ENCODE measurements at places on chromosomes 4 and X.

DNA sequence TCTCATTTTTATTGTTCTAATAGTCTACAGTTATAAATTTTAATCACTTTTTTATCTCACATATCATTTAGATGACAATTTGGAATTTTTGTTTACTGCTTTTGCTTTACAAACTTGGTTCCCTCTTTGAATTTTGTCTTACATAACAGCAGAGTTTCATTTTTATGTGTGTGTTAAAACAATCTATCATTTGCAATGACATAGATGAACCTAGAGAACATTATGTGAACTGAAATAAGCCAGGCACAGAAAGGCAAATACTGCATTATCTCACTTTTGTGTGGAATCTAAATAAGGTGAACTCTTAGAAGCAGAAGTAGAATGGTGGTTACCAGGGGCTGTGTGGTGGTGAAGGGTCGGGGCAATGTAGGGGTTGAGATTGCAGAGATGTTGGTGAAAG lies 170.7 kb downstream of the GASK1B start:
- no peak for DNase-seq

- DNase-seq, result no peak
These were observed 555 bp downstream of the CFI start for GRCh38 chr4:109801099-109801789.

DNA sequence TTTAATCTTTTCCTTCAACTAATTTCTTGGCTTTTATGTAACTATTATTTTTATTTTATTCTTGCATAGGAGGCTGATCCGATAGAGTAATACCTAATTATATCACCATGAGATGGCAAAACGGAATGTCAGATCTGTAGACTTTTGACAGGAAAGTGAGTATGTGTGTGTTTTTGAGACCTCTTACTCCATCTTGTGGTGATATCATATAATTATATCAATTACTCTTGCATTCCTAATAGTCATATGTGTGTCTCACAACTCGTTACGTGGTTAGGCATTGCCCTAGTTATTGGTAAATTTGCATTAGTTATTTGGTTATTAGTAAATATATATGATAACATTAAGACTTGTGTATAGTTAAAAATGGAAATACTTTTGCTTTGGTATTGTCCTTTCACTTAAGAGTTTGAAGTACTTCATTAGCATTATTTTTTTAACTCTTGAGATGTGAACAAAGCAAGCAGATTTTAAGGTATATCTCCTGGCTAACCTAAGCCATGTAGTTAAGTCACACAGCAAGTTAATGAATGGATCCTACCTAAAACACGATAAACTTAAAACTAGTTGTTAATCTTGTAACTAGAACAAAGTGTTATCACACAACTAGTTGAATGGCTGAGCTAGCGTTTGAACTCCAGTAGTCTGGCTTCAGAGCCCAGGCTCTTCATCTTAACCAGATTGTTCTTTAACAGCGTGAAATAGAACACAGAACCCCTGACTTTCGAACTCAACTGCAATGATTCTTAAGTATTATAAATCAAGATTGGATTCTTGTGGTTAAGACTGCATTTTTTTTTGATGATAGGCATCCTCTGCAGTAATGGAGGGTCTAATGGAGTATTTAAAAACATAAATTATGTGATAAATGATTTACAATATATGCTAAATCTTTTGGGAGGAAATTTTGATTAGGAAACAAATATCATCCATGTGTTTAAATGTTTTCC lies 67.1 kb downstream of the PGRMC2 start:
- peak; percentile 33 for DNase-seq

DNA sequence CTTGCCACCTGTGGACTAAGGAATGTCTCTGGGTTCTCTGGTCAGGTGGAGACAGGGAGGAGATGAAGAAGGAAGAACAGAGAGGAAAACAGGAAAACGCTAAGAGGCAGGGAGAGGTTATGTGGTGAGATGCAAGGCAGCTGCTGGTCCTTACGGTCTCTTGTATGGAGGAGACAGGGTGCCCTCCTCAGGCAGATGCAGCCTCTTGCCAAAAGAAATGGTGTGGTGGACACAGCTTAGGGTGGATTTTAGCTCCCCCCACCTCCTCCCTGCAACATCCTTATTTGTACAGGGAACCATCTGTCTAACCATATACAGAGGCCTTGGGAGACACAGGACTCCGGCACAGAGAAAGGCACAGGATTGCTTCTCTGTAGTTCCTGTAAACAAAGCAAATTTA lies 9.7 kb downstream of the OCIAD2 start:
- no peak for DNase-seq

GRCh38 chr4:113978561-113979147 lies 793 bp downstream of the ARSJ start:
- DNase-seq, result no peak

DNA sequence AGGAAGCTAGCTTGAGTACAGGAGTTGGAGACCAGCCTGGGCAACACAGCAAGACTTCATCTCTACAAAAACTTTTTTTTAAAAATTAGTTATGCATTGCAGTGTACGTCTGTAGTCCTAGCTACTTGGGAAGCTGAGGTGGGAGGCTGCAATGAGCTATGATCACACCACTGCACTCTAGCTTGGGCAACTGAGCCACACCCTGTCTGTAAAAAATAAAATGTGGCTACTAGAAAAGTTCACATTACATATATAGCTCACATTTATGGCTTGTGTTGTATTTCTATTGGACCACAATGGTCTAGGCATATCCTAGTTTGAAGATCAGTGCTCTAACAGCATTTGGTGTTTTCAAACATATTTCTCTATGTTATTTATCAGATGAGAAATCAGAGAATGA lies 11.8 kb upstream of the CPEB2 start:
- no peak for DNase-seq

DNA sequence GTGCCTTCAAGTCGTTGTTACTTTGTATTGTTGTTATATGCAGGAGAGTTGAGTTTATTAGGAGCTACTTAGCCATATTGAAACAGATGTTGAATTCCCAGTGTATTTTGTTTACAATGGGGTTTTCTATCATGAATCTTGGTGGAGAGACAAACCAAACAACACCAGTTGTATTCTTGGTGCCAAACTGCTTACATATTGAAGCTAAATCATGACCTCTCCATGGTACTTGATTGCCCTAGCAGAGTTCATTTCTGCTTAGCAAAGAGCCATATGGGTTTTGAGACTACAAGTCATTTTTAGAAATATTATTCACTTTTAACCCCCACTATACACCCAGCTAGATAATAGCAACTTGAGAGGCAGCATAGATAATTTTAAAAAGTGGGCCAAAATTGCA lies 85.4 kb downstream of the ADGRG4 start:
- DNase-seq, result no peak

DNA sequence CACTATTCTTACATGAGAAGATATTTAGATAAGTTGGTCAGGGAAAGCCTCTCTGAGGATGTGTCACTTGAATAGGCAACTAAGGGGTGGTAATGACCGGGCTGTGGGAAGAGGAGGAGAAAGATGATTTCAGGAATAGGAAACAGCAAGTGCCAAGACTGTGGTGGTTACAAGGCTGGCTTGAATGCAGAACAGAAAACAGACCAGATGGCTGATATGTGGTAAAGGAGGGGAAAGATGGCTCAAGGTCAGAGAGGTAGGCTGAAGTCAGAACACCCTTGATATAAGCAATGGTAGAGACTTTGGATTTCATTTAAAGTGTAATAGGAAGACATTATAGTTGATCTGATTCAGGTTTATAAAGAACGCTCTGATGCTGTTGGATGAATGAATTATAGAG lies 15.0 kb downstream of the TLR7 start:
- no peak for DNase-seq

GRCh38 chr4:2686379-2687265 lies 69.5 kb downstream of the TNIP2 start:
- DNase-seq, result no peak

- DNase-seq, result peak; percentile 93
These were observed 202.2 kb upstream of the GPRIN3 start for GRCh38 chr4:89509708-89510281.

DNA sequence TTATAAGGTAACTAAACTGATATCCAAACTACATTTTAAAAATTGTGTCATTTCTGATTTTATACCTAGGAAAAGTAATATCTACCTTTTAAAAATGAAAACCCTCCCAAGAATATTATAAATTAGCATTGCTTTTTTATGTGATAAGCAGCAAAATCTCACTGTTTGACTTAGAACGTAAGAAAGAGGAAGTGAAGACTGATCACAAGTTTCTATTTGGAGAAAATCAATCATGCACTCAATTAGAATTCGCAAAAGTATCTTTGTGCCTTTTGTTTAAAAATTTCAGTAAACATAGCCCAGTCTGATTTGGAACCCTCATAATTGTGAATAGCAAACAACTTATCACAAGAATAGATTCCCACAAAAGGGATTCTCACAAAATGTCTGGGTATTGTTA lies 142.7 kb downstream of the TENM3 start:
- no peak for DNase-seq

DNA sequence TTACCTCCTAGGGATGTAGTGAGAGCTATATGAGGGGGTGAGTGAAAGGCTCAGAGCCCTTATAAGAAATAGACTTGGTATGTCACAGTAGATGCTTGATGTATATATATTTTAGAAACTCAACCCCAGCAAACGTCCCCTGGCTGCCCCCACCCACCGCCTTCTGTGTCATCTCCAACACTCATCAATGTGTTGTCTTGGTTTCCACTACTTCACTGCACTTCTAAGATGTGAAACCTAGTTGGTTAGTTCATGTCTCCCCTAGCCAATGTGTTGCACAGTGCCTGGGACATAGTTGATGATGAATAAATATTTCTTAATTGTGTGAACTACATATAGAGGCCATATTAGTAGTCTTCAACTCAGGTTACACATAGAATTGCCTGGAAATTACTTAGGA lies 4.4 kb downstream of the FGFBP2 start:
- DNase-seq, result no peak

DNA sequence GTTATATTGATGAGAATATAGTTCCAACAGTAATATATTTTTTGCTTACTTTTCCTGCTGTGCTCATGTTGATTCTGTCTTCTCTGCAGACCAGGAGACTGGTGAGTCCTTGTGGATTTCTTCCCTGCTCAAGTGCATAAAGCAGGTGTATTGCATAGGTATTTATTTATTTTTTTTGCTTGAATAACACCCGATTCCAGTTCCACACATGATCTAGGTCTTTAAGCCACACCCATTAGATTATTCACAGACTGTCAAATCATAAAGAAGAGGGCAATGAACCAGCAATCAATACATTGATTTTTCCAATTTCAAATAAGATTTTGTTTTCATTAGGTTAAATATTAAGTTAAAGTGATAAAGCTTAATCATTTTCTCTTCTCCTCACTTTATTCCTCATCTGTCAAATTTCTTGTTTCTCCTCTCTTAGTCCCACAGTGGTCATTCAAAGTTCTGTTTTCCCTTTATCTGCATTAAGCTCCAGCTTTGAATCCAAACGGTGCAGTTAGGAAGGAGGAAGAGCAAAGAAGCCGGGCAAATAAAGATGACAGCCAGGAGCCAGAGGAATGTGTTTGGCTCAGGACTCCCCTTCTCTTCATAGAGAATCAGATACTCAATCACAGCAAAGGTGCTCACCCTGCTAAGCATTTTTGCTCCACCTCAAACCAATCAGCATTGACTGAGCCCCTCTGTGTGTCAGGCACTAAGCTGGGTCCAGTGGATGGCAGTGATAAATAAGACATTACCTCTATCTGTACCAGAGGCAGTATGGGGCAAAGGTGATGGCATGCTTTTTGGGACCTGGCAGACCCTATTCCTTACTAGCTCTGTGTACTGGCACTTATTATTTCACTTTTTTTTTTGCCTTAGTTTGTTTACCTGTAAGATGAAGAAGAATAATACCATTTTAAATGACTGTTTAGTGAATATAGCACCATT lies at the start of gene ADH1A:
Gene ADH1A, minus strand, starts transcription at position 138 of the 939 bp plus-strand sequence. Its CDS starts 71 bp downstream, at position 67.
- no peak for DNase-seq

DNA sequence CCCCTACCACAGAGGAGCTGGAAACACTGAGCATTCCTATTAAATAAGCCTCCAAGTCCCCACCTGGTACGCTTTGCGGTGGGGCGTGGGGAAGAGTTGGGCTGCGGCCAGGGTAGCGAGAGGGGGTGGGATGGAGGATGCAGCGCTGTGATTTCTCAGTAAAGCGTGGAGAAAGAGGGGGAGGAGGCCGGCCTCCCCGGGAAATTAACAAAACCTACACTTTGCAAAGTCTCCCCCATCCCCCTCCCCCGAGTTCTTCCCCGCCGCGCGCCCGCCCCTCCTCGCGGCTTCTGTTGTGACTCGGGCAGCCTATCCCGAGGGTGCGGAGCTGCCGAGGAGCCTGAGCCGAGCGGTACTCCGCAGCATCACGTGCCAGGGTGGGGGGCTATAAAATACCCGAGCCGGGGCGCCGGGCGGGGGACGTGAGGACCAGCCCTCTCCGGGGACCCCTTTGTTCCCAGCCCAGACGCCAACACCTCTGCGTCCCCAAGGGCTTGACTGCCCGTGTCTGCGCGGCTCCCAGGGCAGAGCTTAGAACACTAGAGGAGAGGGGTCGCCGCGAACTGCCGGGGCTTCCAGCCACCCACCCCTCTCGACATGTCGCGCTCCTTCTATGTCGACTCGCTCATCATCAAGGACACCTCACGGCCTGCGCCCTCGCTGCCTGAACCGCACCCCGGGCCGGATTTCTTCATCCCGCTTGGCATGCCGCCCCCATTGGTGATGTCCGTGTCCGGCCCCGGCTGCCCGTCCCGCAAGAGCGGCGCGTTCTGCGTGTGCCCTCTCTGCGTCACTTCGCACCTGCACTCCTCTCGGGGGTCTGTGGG lies at the start of gene GSX2:
Gene GSX2, plus strand, starts transcription at position 416 of the 827 bp plus-strand sequence. Its CDS starts 182 bp downstream, at position 598.
- DNase-seq, result no peak

- DNase-seq, result no peak
These were observed 65.1 kb downstream of the HPGDS start for GRCh38 chr4:94277534-94277933.

DNA sequence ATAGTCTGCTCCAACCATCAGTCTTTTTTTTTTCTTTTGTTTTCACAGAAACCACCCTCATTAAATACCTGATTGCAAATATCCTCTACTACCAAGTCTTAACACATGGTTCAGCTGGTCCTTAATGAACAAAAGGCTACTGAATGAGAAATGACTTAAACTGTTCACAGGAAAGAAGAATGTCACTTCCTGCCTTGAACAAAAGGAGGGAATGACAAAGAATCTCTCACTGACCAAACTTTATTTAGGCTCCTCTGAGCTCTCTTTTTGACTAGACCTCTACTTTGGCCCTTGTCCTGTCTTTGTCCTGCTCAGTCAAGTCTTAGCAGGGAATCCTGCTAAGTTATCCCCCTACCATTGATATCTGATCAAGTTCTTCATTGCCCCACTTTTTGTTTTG lies 31.8 kb upstream of the GJB1 start:
- no peak for DNase-seq

- no peak for DNase-seq
These were observed 1.7 kb downstream of the PDLIM5 start for GRCh38 chr4:94453391-94453963.

- DNase-seq, result no peak
These were observed 25.9 kb downstream of the UNC5C start for GRCh38 chr4:95522682-95523530.
